Urothelium cell line (cell line): ENCODE measurements at places on chromosomes 12 and 14.

DNA sequence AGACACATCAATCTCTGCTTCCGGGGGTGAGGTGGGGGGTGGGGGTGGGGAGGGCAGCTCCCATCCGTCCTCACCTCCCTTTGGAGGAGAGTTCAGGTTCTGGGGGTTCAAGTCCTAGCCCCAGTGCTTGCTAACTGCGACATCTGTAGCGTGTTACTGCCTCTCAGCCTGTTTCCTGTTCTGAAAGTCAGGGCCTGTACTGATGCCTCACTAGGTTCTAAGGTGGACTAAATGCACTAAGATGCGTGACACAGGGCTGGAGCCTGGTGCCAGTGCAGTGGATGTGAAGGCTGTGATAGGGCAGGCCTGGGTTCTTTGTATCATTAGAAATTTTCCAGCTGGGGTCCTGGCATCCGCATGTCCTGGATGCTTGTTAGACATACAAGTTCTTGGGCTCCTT is 17.3 kb upstream of the TDRD9 start:
- DNase-seq, result no peak

GRCh38 chr12:26465419-26466097 is 270.2 kb downstream of the SSPN start:
- DNase-seq, result peak; percentile 21

DNA sequence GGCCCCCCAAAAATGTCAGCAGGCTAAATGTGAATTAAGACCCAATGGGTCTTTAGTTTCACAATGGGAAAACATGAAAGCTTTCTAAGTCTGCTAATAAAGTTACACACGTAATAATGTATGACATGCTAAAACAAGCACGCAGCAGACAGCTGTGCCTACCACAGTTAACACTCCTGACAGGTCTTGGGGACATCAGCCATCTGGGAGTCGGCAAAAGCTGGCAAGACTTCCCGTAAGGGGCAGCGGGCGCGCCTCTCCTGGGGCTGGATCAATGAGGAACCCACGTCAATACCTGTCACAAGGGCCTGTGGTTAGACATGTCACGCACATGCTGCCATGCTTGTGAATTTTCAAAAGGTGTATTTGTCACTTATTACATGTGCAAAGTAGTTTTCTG is 45.0 kb downstream of the ACTN1 start:
- DNase-seq, result no peak

DNA sequence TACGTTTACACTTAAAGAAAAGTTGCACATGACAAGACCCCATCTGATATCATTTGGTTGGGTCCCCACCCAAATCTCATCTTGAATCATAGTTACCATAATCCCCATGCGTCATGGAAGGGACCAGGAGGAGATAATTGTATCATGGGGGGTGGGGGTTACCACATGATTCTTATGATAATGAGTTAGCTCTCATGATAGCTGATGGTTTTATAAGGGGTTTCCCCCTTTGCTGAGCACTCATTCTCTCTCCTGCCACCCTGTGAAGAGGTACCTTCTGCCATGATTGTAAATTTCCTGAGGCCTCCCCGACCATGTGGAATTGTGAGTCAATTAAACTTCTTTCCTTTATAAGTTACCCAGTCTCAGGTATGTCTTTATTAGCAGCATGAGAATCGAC is 60.3 kb downstream of the PHLDA1 start:
- no peak for DNase-seq

- no peak for DNase-seq
Measured at GRCh38 chr14:93094121-93094918, 21.4 kb downstream of the ITPK1 start.

DNA sequence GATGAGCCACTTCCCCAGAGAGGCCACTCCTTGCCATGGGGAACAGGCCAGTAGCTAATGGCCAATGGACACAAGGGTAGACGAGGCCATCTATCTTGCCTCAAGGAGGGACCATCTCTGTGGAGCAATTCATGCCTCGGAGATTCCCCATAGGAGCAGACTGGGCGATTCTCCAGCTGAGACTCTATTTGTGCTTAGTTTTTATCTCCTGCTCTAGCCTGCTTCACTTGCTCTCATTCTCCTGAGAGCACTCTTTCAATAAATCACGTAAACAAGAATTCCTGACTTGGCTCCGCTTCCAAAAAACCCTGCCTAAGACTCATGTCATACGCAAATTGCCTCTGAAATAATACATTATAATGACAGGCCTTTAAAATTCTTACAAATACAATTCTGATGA is 396.4 kb upstream of the USP15 start:
- no peak for DNase-seq

DNA sequence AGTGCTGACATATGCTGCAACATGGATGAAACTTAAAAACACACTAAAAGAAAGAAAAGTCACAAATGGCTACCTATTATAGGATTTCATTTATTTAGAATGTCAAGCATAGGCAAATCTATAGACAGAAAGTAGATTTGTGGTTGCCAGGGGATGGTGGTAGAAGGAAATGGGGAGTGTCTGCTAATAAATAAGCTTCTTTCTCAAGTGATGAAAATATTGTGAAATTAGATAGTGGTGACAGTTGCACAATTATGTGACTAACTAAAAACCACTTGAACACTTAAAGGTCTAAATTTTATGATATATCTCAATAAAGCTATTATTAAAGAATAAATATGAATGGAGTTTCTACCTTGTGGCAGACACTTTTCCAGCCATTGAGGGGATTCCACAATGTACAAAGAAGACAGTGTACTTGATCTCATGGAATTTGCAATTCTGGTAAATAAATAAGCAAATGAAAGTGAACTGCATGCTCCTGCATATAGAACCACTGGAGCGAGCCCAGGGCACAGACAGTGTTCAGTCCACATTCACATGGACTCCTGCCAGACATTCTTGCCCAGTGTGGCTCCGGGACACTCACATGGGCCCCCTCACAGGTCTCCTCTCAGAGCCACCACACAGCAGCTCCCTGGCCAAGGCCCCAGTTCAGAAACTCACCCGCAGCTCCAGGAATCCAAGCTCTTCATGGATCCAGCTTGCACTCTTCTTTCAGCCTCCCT is 107.1 kb upstream of the ARID2 start:
- no peak for DNase-seq
